ENCODE measurements at places on chromosomes 6 and 20. TPM values are rescaled to one million over a fixed set of nuclear protein-coding genes. Genes with fewer than 3 reads are reported as not detected.

GRCh38 chr20:62101078-62101477 is 21.2 kb upstream of the LSM14B start:
- no peak for DNase-seq

DNA sequence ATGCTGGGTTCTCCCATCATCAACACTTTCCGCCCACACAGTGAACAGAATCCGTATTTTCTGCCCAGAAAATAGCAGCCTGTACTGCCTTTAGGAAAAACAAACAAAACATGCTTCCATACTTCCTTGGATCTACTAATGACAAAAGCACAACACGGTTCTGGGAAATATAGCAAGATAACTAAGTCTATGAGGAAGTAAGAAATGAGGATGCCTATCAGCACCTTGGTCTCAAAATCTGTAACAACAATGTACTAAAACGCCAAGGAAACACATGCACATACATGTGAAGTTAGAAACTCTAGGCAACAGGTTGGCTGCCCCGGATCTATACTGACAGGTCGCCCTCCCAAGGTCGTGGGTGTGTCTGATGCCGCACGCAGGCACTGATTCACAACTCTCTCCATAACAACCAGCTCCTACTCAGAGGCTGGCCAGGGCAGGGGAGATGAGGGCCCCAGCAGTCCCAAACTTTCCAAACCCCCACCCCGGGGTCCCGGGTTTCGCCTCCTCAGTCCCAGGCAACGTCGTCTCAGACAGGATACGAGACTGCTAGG is 710 bp downstream of the BTBD9 start:
- DNase-seq, result no peak

- DNase-seq, result no peak
These were observed 12.8 kb upstream of the RMND1 start for GRCh38 chr6:151464702-151465101.

GRCh38 chr6:73558624-73559398 is 38.0 kb upstream of the EEF1A1 start:
- DNase-seq, result no peak

GRCh38 chr6:95230071-95230740 is 347.1 kb upstream of the MANEA start:
- DNase-seq, result no peak

DNA sequence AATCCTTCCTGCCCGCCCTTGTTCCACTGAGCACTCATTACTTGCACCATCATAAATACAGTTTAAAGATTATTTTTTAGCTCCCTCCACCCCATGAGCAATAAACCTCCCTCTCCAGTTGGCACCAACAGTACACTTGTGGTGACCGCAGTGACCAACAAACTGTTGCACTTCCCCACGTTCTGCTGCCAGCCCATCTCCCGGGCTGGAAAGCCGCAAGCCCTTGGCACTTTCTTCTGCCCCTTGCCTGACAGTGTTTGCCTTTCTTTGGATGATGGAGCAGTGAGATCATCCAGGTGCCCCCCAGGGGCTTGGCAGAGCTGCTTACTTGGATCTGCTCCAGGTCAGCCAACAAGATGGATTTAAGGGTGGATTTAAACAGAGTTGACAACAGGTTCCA is 21.6 kb downstream of the KCNB1 start:
- DNase-seq, result no peak

- DNase-seq, result no peak
These were observed at the start of gene UNC5CL for GRCh38 chr6:41039060-41039998. UNC5CL (minus strand) TSS chr6:41039221; CDS start chr6:41035074, 4,147 bp downstream.

- DNase-seq, result no peak
These were observed 110.9 kb upstream of the LAMP5 start for GRCh38 chr20:9403448-9403847.

DNA sequence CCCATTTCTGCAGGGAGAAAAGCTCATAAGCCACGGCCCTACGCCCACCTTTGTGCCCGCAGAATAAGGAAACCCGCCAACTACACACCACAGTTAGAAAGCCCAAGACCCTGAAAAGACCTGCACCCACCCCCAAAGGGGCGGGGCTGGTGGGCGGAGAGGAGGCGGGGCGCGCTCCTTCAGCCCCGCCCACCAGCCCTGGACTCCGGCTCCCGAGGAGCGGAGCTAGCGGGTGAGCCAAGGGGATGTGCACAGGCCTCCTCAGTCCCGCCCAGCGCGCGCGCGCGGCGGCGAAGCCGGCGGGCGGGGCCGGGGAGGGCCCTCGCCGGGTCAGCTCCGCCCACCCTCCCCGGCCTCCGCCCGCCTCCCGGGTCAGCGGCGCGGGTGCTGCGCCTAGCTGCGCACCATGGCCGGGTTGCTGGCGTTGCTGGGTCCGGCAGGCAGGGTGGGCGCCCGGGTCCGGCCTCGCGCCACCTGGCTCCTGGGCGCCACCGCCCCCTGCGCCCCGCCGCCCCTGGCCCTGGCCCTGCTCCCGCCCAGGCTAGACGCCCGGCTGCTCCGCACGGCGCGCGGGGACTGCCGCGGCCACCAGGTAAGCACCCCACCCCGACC is at the start of gene FAM210B:
Gene FAM210B, plus strand, starts transcription at position 375 of the 612 bp plus-strand sequence. Its CDS starts 32 bp downstream, at position 407.
- peak; percentile 92 for DNase-seq

GRCh38 chr6:143026696-143027449 is 33.8 kb upstream of the AIG1 start:
- no peak for DNase-seq

DNA sequence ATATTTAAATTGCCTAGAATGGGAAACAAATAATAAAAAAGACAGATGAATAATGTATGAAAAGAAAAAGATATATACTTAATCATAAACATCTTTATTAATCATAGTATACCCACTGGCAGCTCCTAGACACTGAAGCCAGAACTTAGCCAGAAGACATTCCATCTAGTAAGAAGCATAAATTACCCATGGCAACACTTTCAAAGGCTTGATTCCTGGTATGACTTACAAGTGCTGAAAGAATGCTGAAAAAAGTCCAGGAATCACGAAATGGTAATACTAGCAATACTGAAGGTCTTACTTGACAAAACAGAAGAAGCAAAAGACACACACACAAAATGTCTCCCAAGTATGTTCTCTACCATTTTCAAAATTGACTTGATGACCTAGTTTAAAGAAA is 38.0 kb downstream of the RWDD2A start:
- DNase-seq, result no peak

GRCh38 chr20:6348908-6349307 is 226.1 kb upstream of the FERMT1 start:
- no peak for DNase-seq

GRCh38 chr20:3404402-3404801 is 3.1 kb downstream of the DNAAF9 start:
- DNase-seq, result no peak

DNA sequence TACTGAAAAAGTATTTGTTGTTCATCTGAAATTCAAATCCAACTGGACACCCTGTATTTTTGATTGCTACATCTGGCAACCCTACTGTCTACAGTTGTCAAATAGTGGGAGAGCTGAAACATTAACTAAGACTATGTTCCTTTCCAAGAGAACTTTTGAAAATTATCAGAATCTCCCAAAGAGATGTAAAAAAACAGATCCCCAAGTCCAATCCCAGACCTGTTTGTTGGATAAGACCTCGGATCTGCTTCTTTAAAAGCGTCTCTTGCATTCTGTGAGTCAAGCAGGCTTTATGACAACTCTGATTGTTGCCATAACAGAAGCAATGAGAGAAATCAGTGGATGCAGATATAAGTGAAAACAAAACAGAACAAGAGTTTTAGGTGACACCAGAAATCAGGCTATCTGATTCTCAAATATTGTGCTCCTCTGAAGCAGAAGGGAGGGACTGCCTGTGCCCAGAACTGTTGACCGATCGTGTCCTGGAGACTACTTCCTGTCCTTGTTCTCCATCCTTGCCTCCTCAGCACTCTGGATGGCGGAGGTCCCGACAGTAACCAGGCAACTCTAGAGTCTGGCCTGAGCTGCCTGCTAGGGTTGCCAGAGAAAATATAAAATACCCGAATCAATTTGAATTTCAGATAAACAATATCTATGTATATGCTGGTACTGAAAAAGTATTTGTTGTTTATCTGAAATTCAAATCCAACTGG is 853.8 kb downstream of the MAFB start:
- no peak for DNase-seq

GRCh38 chr6:142838821-142839685 is 105.9 kb downstream of the HIVEP2 start:
- DNase-seq, result no peak

- no peak for DNase-seq
These were observed 88.6 kb downstream of the MCHR2 start for GRCh38 chr6:99905209-99906106.

DNA sequence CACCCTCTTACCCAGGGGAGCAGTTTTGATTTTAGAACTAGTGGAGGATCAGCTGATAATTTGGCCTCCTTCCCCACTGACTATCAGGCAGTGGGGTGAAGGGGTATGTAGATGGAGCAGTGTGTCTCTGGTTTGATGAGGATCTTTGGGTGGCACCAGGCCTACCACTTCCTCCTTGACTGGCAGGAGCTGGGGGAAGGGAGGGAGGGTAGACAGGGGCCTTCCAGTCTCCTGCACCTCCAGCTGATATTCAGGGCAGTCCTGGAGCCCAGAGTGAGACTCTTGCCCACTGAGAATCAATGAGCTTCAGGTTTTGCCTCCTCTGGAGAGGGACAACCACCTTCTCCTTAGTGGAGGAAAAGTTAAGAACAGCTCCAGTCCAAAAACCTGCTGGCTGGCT is 3.2 kb downstream of the DEF6 start:
- no peak for DNase-seq

GRCh38 chr6:159804504-159804903 is 4.4 kb downstream of the PNLDC1 start:
- no peak for DNase-seq

DNA sequence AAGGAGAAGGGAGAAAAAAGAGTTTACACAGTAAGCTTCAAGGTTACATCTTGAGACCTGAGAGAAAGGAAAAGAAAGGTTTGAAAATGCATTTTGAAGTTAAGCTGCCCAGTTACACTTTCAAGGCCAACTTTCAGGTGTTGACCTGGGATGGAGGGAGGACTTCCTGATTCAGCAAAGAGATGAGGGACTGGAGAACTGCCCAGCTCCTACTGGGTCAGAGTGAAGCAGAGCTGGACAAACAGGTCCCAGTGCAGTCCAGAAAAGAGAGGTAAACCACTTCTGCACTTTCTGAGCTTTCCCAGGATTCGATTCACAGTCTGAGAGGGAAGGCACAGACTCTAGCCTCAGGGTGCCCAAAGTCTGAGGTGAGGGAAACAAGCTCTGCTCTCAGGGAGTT is 6.0 kb upstream of the TJAP1 start:
- no peak for DNase-seq

DNA sequence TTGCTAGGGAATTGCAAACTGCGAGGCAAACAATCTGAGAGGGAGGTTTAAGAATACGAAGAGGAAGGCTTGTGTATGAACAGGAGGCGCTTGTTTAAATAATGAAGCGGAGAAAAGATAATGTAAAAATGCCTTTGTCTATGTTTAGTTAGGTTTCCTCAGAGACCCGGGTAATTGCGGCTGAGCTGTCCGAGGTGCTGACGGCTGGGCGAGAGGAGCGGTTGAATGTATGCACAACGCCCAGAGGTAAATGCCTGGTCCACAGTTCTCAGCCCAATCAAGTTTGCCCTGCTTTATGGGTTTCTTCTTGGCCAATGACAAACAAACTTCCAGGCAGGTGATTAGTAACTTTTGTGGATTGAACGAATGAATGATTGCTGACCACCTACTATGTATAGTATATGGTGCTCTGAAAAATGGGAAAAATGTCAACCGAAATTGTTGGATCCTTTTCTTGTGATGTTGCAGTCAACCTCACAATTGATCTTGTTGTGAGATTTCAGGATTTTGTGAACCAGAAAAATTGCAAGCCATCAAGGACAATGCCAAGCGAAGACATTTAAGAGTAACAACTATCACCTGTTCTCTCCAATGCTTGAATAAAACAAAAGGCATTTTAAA is 38.3 kb upstream of the SLC32A1 start:
- no peak for DNase-seq

- no peak for DNase-seq
These were observed 83.1 kb downstream of the IYD start for GRCh38 chr6:150451807-150452427.

- DNase-seq, result no peak
These were observed 129.5 kb downstream of the BTBD9 start for GRCh38 chr6:38510205-38510604.

DNA sequence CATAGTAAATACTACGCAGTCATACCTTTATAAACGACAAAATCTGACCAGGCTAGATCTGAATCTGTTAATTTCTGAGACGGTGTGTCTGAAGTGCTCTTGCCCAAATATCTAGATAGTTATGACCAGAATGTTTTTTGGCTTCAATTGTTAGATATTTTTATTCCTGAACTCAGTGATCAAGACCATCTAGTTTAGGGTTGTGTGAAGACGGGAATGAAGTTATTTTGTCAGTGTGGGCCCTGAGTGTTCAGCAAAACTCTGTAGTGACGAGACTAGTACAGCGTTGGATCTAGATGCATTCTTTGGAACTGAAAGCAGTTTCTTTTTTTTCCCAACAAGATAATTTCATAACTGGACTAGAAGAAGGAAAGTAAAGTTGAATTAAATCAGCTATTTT is 3.1 kb downstream of the STXBP5 start:
- no peak for DNase-seq

DNA sequence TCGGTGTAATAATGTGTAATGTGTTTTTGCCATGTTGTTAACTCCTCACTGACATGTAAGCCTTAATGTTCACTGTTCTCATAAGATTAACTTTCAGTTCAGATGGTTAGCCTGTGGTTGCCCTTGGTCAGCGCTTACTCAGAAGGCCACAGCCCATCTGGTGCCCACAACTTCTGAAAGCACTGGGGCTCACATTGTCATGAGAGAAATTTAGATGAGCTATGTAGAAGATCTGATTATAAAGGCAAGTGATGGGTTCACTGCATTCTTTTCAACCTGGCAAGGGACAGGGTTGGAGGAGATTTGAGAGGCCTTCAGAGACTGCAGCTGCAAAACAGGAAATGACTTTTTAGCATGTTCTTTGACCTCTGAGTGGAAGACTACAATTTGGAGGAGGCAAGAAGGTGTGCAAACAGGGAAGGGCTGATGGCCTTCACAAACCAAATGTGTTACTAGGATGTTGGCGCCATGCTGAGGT is 242.3 kb upstream of the SUPT3H start:
- no peak for DNase-seq

DNA sequence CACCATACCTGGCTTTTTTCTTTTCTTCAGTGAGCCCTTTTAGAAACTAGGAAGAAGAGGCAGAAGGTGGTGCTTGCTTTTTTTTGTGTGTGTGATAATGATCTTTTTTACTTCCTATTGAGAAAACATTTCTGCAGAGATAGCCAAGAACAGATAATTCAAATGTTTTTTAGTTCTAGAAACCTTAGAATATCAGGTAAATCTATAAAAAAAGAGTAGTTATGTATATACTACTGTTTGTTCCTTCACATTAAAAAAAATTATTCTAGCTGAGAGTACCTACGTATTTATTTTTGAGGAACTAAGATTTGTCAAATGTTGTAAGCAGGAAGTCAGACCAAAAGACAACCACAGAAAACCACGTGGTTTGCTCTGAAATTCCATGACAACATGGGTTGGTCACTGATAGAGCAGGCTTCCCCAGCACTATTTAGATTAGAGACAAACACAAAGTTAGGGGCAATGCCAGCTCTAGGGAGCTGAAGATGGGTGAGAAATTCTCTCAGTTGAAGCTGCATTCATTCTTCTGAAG is 12.8 kb downstream of the STK4 start:
- DNase-seq, result no peak

LPA gene
- total RNA-seq, result 0.36 TPM

PROKR2 gene
- total RNA-seq, result not detected

CRISP3 gene
- 1.1 TPM for total RNA-seq

KCNQ2 gene
- not detected for total RNA-seq

YWHAB gene
- 126 TPM for total RNA-seq

RWDD2A gene
- 4.5 TPM for total RNA-seq

EMILIN3 gene
- 9.9 TPM for total RNA-seq

MAN1A1 gene
- total RNA-seq, result 65.1 TPM

OPN5 gene
- total RNA-seq, result not detected

TOP1 gene
- total RNA-seq, result 34.7 TPM
